ENCODE measurements at places on chromosomes 6 and 20.

DNA sequence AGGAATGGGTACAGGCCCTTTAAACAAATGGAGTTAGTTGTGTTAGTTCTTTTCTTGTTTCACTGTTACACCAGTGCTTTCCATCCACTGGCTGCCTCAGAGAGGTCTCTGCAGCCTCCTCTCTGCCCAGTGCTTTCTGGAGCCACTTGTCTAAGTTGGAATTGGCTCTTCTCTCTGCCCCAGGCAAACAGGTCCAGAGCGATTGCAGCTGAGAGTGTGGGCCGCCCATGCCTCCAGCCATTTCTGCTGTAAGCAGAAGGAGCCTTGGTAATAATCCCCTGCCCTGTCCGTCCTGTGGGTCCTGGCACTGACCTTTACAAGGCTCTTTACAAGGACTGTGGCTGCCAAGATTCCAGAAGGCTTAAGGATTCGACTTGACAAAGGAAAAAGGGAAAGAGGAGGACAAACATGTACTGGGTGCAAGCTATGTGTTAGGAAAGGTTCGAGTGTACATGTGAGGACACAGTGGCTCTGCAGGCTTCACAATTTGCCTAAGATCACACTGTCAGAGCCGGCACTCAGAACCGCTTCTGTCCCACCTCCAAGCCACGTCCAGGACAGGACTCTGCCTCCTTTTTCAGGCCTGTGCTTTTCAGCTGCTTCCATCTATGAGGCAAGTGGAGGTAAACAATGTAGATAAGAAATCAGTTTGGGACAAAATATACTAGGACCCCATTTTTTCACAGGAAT is 88.5 kb downstream of the POPDC3 start:
- DNase-seq = no peak

- no peak for DNase-seq
Measured at GRCh38 chr20:31474097-31474436, 860 bp downstream of the DEFB124 start.

- peak; percentile 39 for DNase-seq
Measured at GRCh38 chr6:33851959-33852358, 48.2 kb upstream of the MLN start.

DNA sequence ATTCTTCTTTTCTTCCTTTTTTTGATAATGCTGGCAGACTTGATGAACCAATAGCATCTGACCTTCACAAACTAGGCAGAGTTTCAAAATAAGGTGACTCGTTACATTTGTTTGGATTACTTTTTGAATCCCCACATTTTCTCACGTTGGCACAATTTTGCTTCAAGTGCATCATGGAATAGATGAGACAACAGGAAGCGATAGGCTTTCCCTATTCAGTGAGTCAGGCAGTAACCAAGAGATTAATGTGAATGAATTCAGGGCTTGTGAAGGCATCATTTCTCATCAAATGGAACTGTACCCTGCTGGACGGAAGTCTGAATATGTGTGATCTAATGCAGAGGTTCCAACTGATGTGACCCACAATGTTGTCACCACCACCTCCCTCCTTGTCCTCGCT is 10.7 kb downstream of the RFPL4B start:
- DNase-seq = no peak

DNA sequence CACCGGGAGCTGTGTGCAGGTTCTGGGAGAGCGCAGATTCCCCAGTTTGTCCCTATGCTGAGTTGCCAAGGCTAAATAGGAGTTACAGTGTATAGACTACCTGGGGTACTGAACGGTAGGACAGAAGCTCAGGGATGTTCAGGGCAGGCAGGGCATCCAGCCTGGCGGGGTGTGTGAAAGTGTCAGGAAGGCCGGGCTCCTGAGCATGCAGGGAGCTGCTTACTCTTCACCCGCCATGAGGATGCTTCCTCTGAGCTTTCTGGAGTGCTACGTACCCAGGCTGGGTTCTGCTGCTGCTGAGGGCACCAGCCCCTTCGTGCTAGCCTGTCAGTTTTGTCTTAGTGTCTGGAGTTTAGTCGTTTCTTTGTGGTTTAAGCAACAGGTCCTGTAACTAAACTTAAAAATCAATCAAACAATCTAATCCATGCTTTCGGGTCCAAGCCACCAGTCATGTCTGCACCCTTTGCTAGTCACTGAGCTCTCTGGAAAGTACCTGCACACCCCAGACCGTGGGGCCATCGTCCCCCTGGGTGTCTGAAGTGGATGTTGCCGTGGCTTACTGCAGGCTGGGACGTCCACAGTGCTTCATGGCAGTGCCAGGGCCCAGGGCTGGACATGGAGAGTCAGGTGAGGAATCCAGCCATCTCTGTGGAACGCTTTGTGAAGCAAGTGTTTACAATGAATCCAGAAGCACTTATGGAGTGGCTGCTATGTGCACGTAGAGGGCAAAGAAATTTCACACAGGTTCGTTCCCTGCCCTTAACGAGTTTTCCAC is 220.3 kb upstream of the SNX9 start:
- no peak for DNase-seq

DNA sequence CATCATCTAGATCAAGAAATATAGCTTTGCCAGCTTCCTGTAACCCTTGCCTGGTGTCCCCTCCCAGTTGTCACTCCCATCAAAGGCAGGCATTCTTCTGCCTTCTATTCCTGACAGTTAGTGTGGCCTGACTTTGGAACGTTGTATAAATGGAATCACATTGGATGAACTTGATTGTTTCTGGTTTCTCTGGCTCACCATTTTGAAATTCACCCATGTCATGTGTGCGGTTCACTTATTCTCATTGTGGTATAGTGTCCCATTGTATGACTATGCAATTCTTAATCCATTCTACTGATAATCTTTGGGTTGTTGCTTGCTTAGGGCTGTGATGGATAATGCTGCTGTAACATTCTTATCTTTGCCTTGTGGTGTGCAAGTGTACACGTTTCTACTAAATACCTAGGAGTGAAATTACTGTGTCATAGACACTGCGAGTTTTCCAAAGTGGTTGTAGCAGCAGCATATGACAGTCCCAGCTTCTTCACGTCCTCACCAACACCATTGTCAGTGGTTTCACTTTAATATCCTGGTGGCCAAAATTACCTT is 73.2 kb downstream of the VEGFA start:
- DNase-seq = no peak

GRCh38 chr20:19661717-19662636 is 96.1 kb upstream of the RIN2 start:
- peak; percentile 16 for DNase-seq

- DNase-seq = no peak
Measured at GRCh38 chr20:63708301-63709148, 686 bp downstream of the ZGPAT start.

- no peak for DNase-seq
Measured at GRCh38 chr20:56691325-56691998, 62.4 kb downstream of the TFAP2C start.

DNA sequence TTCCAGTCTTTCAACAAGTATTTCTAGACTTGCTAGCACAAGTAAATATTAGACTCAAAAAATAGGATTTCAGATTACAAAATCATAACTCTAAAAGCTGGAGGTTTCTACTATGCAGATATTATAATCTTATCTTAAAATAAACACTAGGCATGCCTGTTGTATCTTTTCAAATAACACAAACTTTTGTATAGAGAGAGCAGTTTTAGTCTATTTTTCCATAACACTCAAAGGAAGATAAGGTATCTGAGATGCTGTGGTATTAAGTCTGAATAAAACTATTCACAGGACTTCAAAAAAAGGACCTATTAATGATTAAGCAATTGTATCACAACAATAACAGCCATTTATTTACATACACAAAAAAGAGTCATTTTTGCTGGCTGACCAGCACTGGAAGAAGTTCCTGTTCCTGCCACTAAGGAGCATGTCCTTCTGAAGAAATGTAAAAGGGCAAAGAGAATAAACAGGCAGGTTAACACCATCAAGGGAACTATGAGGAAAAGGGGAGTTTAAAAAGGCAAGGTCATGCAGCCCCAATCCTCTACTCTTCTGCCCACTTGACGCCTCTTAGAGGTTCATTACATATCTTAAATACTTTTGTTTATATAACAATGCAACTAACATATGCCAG is 39.4 kb downstream of the REPS1 start:
- DNase-seq = no peak

DNA sequence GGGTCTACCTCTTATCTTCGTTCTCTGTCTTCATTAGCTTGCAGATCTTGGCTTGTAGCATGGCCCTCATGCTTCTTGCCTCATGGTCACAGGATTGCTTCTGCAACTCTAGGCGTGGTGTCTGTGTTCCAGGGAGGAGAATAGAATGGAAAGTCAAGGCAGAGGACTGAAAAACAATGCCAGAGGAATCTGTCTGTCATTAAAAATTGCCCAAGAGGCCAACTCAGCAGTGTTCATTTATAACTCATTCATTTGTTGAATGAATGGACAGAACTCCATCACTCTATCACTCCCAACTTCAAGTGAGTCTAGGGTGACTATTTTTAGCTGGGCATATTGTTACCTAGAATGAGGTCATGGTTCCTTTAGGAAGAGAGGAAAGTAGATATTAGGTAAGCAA is 179.6 kb downstream of the UST start:
- no peak for DNase-seq

GRCh38 chr6:145895802-145896201 is 68.4 kb downstream of the SHPRH start:
- no peak for DNase-seq

DNA sequence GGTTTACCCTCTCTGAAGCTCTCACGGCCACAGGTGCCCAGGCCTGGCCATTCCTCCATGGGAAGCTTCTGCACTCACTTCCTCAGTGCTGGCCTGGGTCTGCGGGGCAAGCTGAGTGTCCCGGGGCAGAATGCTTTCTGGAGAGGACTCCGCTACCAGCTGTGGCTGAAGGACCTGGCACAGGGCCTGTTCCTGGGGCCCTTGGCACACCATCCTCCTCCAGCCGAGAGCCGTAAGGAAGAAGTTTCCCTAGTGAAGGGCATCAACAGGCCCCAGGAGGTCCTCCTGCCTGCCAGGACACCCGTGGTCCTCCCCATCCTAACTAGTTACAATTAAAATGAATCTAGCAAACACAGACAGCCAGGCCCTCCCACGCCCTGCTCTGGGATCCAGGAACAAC is 14.0 kb upstream of the KCNK15 start:
- no peak for DNase-seq

DNA sequence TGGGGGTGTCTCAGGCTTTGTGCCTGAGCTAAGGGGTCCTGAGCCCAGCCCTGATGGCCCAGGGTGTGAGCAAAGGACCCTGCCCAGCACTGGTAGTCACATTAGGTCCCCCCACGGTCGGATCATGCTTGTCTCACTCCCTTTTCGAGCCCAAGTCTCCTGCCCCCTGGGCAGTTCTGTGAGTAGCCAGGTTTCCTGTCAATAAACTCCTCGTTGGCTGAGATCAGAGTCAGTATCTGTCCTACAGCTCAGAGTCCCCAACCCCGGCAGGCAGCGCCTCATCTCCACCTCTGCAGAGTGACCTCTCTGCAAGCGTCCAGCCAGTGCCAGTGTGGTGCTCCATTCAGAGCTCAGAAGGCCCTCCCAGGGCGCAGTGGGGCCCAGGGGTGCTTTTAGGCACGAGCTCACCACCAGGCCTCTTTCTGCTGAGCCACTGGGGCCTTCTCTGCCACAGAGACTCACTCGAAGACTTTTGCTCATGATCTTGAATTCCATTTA is 93.7 kb upstream of the PMEPA1 start:
- no peak for DNase-seq

DNA sequence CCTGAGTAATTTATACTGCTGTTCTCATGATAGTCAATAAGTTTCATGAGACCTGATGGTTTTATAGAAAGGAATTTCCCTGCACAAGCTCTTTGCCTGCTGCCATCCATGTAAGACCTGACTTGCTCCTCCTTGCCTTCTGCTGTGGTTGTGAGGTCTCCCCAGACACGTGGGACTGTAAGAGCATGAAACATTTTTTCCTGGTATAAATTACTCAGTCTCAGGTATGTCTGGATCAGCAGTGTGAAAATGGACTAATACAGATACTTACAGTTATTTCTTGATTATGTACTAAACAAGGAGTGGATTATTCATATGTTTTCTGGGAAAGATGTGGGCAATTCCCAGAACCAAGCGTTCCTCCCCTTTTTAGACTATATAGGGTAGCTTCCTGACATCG is 1.9 kb upstream of the TRIM38 start:
- DNase-seq = no peak

DNA sequence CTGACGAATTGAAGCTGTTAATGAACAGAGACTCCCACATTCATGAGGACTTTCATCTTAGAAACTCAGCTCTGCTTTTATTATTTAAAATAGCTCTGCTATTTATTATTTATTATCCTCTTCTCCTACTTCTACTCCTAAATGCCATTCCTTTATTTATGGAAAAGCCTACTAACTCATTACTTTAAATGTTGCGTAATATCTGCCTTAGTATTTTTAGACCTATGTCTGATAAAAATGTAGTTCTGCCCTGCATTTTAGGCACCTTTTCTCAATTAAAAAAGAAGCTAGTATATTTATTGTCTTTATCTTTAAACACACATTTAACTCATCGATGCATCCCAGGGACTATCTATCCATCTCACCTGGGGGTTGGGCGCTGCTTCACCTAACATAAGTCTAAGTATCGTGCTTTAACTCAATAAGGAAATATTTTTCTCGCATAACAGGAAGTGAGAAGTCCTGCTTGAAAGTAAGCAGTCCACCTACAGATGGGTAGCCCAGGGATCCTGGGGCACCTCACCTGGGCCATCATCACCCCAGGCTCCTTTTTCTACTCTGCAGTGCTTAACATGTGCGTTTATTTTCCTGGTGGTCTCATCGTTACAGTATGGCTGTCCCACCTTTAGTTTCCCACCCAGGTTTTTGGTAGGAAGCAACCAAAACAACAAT is 31.3 kb upstream of the FAM184A start:
- DNase-seq = no peak

- DNase-seq = peak; percentile 65
Measured at GRCh38 chr6:157860505-157860991, 37.5 kb downstream of the SNX9 start.

- no peak for DNase-seq
Measured at GRCh38 chr6:109628158-109629000, 62.6 kb downstream of the AK9 start.

Data from CD4-positive, CD25-positive, alpha-beta regulatory T cell (primary cell).